ENCODE measurements at places on chromosomes 1 and 21.
A peak's percentile ranks its signal among the peaks of the same experiment; 100 is the strongest.

GRCh38 chr1:15918962-15919715 lies 56.8 kb downstream of the ZBTB17 start:
- no peak for DNase-seq

DNA sequence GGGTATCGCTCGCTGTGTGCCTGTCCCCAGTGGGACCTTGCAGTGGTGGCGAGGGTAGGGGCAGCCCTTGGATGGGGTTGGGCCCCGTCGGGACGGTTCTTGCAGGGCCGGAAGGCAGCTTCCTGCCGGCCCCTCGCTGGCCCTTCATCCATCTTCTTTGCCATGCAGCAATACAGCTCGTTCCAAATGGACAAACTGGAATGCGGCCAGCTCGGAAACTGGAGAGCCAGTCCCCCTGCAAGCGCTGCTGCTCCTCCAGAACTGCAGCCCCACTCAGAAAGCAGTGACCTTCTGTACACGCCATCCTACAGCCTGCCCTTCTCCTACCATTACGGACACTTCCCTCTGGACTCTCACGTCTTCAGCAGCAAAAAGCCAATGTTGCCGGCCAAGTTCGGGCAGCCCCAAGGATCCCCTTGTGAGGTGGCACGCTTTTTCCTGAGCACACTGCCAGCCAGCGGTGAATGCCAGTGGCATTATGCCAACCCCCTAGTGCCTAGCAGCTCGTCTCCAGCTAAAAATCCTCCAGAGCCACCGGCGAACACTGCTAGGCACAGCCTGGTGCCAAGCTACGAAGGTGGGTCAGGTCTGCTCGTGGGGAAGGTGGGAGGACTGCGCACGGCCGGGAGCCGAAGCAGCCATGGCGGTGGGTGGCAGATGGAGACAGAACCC lies 45.8 kb downstream of the SIM2 start:
- no peak for DNase-seq

- peak; percentile 30 for DNase-seq
These were observed 854 bp downstream of the MYCL start for GRCh38 chr1:39900662-39901463.

- no peak for DNase-seq
These were observed 32.8 kb upstream of the PKP1 start for GRCh38 chr1:201250326-201251011.

GRCh38 chr1:183218971-183219615 lies 33.0 kb downstream of the LAMC2 start:
- DNase-seq, result no peak

DNA sequence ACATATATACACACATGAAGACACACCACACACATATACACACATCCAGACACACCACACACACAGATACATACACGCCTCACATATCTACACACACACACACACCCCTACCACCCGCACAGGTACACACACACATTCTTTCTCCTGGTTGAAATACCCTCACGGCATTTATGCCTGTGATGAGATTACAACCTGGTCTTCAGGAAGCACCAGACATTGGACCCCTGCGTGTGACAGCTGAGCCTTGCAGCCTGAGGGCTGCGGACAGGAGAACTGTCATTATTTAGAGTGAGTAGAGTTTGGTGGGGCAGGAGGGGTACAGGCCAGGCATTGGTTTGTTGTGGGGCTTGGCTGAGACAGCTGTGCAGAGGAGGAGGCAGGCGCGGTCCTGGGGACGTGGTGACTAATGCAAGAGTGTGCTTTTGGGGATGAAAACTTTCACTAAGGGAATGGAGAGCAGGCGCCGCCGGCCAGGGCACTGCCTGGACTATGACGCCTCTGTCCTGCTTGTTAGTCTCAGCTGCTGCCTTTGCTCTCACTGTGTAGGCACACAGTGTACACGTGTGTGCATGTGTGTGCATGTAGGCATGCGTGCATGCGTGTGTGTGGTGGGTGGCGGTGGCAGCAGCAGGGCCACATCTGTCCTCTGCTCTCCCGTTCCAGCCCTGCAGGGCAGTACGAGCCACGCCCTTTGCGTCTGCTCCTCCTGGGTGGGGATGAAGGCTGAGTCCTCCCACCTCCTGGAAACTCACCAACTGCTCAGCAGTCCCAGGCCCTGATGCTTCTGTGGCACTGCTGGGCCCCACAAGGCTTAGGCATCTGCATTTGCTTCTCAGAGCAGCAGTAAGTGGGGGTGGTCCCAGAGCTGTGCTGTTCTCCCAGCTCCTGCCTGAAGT lies 57.6 kb downstream of the SPSB1 start:
- DNase-seq, result no peak

GRCh38 chr1:191984856-191985255 lies 173.4 kb upstream of the RGS18 start:
- no peak for DNase-seq

GRCh38 chr1:88549536-88549935 lies 134.5 kb upstream of the PKN2 start:
- peak; percentile 55 for DNase-seq

GRCh38 chr1:69404486-69404885 lies 163.2 kb upstream of the LRRC7 start:
- DNase-seq, result no peak

- DNase-seq, result no peak
These were observed 7.3 kb upstream of the TMEM51 start for GRCh38 chr1:15146142-15146680.

- DNase-seq, result no peak
These were observed 22.5 kb downstream of the CEP350 start for GRCh38 chr1:179976970-179977651.

GRCh38 chr1:89519779-89520358 lies 4.8 kb upstream of the LRRC8B start:
- peak; percentile 90 for DNase-seq

DNA sequence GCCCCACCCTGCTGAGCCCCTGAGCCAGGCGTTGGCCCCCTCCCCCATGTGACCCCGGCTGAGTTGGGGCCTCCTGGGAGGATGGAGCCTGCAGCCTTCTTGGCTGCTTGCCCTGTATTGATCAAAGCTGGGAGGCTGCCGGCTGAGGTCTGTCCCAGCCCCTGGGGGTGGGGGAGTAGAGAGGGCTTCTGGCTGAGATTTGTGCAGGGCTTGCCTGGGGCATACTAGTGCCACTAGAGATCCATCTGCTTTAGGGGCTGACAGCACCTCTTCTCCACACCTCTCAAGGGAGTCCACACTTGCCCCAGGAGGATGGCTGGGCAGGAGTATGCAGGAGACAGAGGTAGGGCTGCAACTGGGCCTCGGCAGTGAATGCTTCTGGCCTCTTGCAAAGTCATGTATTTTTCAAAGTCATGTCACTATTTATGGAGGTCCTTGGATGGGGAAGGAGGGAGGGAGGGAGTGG lies 53.6 kb upstream of the SSBP3 start:
- no peak for DNase-seq

- DNase-seq, result no peak
These were observed 65.8 kb downstream of the TRIM11 start for GRCh38 chr1:228340686-228341449.

DNA sequence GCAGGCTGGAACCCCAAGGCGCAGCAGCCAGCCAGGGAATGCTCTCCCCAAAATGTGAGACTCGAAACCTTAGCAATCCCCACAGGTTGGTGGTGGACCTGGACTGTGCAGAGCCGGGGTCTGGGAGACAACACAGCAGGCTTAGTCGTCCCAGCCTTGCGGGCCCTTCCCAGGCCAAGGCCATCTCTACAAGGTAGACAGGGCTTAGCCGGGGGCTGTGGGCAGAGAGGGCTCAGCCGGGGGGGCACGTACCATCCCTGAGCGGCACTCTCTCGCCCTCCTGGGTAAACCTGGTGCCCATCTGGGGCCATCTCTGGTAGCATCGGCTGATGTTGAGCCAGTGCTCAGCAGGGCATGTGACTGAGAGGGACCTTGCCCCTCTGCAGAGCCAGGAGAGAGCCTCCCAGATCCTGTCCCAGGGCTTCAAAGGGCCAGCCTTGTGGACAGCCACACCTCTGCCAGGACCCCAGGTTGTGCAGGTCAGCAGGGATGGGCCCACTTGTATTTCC lies 2.2 kb upstream of the ACTRT2 start:
- no peak for DNase-seq

DNA sequence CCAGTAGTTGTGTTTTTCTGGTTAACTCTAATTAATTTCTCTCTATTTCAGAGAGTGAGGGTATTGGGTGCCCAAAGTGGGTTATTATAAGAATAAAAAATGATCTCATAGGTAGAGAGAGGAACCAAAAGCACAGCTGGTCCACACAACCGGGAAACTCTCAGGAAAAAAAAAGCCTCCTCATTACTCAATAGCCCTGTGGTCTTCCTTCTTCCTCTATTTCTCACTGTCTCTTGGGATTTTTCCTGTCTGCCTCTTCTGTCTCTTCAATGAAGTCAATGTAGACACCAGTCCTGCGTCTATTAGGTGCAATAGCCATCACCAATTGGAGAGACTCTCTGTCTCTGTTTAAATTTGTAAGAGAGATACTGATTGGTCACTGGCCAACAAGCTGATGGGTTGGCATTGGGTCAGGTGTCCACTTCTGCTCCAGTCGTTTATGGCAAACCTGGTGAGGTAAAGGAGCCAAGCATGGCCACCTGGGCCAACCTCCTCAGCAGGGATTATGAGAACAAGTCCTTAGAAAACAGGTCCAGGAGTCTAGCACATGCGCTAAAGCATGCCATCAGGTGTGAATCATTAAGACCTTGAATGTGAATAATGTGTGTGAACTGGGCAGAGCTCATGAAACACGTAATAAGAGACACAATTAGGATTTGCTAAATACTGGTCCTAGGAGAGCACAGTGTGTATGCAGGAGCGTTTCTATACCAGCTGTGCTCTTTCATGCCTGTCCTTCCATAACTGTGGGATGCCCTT lies 443.0 kb upstream of the RUNX1 start:
- DNase-seq, result peak; percentile 73

- DNase-seq, result no peak
These were observed 18.1 kb downstream of the KNCN start for GRCh38 chr1:46533179-46533864.

- DNase-seq, result no peak
These were observed 90.5 kb downstream of the TRABD2B start for GRCh38 chr1:47906527-47907176.

GRCh38 chr21:46028573-46029091 lies 47.1 kb downstream of the COL6A1 start:
- DNase-seq, result no peak

DNA sequence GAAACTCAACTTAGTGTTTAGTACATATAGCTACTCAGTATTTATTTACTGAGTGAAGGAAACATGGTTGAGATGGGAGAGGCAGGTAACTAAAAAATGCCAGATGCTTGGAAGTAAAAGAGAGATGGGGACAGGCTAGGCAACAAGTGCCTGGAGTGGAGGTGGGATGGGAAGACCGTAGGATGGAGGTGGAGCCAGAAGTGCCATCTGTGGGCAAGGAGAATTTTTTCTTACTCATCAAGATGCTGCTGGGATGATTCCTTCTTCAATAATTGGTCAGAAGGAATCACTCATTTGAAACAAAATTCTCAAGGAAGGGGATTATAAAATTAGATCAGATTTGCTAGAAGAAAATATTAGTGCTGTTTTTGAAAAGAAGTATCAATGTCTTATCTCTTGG lies 72.9 kb downstream of the IFI44 start:
- DNase-seq, result no peak

- DNase-seq, result no peak
These were observed 6.0 kb downstream of the PLEKHG5 start for GRCh38 chr1:6485168-6486101.

GRCh38 chr1:167022384-167022783 lies 33.3 kb downstream of the MAEL start:
- no peak for DNase-seq

GRCh38 chr1:13798120-13798519 lies 98.1 kb downstream of the PRDM2 start:
- DNase-seq, result no peak

GRCh38 chr1:204463125-204464060 lies 31.2 kb downstream of the PIK3C2B start:
- no peak for DNase-seq

DNA sequence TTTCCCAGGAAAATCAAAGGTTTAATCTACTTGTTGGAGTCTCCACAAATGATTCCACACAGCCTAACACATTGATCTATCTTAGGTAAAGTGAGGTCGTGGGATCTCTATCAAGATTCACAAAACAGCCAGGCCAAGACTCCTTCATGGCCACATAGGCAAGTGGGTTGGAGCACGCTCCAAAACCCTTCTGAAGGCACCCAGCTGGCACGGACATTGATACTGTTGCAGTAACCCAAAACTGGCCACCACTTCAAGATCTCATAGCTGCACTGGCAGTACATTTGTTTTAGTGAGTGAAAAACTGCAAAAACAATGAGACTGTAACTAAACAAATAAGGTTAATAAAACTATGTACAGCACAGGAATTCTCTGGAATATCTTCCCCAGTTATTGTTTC lies 61.9 kb downstream of the COLGALT2 start:
- no peak for DNase-seq

GRCh38 chr1:156002188-156002911 lies 18.4 kb downstream of the SSR2 start:
- no peak for DNase-seq

DNA sequence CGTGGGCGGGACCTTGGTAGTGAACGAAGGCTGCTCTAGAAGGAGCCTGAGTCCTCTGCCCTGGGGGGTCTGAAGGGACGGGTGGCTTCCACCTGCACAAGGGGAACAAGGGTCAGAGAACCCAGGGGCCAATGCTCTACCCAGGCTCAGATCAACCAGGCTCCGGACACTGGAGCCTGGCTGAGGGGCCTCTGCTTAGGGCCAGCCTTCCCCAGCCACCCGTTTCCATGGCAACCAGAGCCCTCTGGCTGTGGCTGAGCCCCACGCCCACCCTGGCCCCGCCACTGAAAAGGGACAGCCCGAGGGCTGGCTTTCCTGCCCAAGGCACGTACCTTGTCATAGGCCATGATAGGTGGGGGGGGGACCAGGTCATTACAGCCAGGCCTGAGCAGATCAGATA lies 724.6 kb downstream of the PTPRU start:
- DNase-seq, result no peak

DNA sequence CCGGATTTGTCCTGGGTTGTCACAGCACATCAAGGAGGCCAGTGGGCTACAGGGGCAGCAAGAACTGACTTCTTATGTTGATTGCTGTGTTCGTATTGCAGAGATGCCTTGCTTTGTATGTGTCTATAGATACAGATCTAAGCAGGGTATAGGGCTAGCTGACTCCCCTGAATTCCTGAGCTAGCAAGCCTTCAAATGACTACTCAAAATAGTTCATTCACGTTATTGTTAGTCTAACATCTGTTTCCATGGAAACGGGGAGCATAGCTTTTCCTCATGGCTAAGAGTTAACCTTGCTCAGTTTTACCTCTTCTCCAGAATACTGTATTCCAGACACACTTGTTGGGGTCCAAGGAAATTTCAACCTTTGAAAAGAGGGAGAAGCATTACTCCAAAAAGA lies 24.1 kb downstream of the TRIM45 start:
- no peak for DNase-seq

GRCh38 chr1:167251472-167251871 lies 30.8 kb downstream of the POU2F1 start:
- no peak for DNase-seq

- DNase-seq, result no peak
These were observed 2.0 kb downstream of the CCDC24 start for GRCh38 chr1:43993206-43993914.

GRCh38 chr1:192905049-192905448 lies 96.2 kb downstream of the RGS2 start:
- no peak for DNase-seq

All from Kasumi-1 (cell line).